ENCODE measurements at places on chromosomes 2 and 18.

DNA sequence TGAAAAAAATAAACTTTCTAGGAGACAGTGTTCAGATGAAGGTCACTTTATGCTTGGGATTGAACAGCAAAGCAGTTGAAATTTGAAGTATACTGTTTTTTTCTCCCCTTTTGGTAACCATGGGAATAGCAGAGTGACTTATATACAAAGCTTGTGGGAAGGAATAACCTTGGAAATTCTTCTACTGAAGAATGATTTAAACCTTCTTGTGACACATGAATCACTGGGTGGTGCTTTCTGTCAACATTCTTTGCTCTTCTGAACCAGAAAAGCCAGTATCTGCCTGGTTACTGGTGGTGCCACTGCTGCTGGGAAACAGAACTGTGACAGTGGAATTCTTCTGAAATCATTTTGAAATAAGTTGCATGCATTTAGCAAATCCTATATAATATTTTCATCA, 39.4 kb upstream of the RND3 start:
- DNase-seq: no peak

DNA sequence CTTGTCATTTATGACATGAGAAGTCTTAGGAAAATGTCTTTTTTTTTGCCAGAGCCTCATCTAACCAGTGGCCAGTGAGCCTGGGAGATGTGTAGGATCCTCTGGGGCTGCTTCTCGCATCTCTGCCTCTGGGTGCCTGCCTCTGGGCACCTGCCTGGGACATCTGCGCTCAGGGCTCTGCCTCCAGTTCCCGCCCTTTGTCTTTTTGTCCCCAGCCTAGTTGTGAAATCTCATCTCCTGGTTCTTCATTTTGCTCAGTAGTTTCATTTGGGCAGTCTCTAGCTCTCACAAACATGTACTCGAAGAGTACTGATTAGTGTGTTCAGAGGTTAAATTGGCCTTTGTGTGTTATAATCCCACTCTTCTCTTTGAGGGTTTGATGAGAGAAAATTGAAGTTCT, 92.0 kb downstream of the LTBP1 start:
- DNase-seq: no peak

DNA sequence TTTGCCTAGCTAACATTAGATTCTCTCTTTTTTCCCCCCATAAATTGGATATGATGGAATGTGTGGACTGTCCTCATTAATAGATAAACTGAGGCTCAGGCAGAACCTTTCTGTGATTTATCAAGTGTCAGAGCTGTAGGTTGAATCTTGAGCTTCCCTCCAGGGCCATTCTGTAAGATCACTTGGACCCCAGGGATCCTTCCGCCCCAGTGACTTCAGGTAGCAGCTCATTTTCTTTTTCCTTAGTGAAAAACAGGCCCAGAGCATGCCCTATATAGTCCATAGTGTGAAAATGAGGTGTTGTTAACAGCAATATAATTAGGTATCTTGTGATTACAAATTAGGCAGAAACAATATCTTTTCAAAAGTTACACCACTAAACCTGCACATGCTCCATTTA, 269.7 kb downstream of the ZNF385B start:
- no peak for DNase-seq

- DNase-seq: no peak
Observed at GRCh38 chr2:41475959-41476358, 571.9 kb upstream of the PKDCC start.
